ENCODE measurements at places on chromosomes 1 and 21.
A peak's percentile ranks its signal among the peaks of the same experiment; 100 is the strongest.

DNA sequence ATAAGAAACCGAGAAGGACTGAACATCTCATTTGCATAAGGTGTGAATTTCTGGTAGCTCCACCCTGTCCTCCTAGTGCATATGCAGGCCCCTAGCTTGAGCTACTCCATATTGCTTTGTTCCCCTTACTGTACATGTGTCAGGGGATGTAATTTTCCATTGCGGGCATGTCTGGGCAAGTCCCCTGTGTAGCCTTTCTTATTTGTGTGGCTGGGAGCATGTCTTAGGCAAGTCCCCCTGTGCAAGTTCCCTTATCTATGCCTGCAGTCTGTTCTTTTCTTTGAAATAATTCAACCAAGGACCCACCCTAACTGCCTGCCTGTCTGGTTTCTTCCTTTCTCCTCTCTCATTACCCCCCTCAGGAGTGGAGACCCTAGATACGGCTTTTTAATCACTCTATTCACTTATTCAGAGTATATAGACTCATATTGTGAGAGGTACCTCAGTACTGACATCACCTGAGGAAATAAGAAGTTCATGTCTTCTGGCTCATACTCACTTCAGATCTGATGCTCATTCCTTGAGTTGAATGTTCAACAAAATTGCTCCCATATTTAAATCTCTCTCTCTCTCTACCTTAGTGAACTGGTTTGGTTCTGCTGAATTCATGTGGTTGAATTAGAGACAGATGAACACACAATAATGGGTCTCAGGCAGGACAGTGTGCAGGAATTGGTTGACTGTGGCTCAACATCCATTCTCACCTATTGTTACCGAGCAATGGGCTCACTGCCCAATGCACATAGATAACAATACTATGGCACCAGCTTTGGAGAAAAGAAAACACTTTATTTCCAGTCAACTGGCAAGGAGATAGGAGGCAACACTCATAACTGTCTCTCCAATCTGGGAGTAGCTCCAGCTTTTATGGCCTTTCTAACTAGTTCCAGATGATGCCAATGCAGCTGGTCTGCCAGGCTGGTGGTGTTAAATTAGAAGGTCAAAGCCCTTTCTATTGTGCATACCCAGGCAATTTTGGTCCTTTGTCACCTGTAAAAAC, 27.9 kb upstream of the NPL start:
- peak; percentile 84 for ATAC-seq

- no peak for ATAC-seq
Measured at GRCh38 chr1:30478283-30478682, 245.1 kb downstream of the MATN1 start.

DNA sequence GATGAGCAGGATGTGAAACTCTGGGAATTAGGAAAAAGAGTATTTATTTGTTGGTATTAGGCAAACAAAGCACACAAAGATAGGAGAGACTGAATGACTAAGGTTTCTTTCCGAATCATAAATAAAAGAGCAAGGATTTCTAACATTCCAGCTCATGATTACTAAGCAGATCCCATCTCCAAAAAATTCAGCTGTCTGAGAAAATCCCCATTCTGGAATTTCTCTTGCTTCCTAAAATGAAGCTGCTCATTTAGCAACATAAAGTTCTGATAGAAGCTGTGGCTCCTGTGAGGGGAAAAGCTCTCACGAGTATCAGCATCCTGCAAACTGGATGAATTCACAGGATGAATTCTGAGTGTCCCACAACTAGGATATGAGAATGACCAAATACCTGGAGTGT, 6.7 kb upstream of the SH2D5 start:
- ATAC-seq = peak; percentile 43

DNA sequence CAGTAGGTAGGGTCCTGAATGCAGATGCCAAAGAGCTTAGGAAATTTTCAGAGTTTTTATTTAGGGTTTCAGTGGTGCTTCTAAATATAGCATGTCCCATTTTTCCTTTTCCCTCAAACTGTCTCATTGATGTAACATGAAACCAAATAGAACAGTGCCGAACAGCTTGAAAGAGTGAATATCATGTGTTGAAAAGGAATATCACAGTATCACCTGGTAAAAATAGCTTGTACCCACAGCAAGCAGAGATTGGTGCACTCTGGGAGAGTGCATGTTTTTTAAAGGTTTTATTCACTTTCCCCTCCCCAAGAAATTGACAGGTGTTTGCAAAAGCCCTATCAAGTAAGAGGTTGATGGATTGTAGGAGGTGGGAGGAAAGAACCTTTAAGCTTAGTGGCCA, 41.9 kb upstream of the ELAVL4 start:
- no peak for ATAC-seq

GRCh38 chr1:83583351-83584014, 415.4 kb downstream of the TTLL7 start:
- peak; percentile 56 for ATAC-seq

GRCh38 chr1:41783189-41783639, 135.5 kb downstream of the HIVEP3 start:
- peak; percentile 97 for ATAC-seq

- no peak for ATAC-seq
Measured at GRCh38 chr1:82867781-82868180, 1067.0 kb downstream of the ADGRL2 start.

DNA sequence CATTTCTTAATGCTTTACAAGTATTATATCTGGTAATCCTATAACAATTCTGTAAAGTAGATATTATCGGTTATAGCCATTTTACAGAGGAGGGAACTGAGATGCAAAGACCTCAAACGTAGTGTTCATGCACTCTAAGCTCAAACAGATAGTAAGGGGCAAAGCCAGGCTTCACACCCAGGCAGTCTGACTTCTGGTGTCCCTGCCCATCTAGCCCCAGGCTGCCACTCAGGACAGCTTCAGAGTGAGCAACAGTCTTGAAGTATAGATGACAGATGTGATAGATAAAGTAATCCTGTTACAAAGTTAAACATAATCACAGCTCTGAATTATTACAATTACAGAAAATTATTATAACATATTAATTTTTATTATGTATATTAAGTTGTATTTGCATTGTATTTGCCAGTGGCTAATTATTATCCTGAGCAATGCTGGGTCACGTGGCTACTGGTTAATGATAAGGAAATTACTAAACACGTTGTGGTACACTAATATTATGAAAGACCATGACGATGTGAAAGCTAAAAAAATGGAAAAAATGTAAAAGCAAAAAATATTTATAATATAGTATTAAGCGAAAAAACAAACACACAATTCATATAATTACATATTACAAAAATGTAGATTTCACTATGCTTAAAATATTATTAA, 6.1 kb upstream of the TRAF3IP3 start:
- ATAC-seq = no peak

DNA sequence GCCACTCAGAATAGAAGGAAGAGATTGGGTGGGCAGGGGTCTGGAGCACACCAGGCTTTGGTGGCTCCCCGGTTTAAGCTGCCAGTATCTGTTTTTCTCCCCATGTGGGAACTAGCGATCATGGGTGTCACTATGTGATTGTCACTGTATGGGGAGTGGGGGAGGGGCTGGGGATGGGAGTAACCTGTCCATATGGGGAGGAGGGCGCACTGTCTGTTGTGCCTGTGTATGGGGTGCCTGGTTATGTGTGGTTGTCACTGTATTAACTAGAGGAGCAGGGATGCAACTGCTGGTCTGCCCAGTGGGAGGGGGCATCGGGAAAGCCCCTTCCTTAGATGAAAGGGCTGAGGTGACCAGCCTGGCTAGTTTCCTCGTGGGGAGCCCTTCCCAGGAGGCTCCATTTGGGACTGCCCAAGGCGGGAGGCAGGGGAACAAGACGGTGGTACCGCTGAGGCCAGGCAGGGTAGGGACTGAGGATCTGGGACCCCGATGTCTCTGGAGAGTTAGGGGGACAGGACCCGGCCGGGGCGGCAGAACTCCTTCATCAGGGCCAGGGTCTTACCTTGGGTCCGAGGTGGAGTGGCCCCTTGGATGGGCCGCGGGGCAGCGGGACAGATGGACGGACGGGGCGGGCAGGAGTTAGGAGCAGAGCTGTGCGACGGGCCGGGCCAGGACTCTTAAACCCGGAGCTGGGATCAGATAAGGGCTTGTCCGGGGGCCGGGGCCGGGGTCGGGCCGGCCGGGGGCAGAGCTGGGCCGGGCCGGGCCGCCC, at the start of gene KCNJ10:
Gene KCNJ10, minus strand, starts transcription at position 701 of the 772 bp plus-strand sequence. CDS start 27,628 bp downstream, outside the sequence.
- peak; percentile 56 for ATAC-seq

DNA sequence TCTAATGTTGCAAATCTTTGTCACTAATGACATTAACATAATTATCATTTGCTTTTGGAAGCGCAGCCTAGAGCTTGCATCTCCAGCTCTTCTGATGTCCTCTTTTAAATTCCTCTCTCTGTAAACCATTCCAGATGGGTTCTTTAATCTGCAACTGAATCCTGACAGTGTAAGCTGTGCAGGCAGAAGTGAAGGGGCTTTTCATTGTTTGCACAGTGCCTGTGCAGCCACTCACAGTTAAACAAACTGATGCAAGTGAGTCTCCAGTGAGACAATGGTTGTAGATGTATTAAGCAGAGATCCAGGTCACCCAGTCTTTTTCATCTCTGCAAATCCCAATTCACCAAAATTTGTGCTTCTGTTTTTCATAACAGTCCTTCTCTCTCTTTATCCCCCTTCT, 22.5 kb upstream of the FCRL5 start:
- ATAC-seq = no peak
